ENCODE measurements at places on chromosomes 3 and 15. TPM values are rescaled to one million over a fixed set of nuclear protein-coding genes. Genes with fewer than 3 reads are reported as not detected.

SERPINI2 gene
- total RNA-seq, result not detected

GRCh38 chr3:107630779-107631178, 108.0 kb downstream of the BBX start:
- no peak for DNase-seq

- no peak for DNase-seq
Measured at GRCh38 chr15:59104602-59104911, 389 bp upstream of the CCNB2 start.

DNA sequence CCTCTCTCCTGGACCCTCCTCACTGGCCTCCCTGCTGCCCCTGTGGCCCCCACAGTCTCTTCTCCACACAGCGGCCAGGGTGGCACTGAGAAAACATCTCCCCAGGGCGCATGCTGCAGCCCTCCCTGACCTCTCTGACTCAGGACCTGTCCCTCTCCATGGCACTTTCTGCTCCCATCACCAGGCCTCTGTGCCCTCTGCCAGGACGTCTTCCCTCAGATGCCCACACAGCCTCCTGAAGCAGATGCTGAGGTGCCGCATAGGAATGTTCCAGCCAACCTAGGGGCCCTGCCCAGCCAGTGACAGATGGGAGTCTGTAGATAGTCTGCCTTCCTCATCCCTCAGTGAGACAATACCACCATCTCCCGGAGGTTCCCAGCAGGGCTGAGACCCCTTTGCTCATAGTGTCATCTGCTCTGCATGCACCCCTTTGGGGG, 8.7 kb downstream of the MYL3 start:
- DNase-seq, result no peak

DNA sequence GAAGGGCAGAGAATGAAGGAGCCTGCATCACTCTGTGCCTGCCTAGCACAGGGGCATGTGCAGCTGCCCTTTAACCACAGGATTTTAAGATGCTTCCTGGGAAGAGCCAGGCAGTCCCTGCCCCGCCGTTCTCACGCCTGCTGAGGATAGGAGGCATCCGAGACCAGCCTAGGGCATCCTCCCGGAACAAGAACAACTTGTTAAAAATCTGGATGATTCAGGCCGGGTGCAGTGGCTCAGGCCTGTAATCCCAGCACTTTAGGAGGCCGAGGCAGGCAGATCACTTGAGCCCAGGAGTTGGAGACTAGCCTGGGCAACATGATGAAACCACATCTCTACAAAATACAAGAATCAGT, 15.2 kb downstream of the NRROS start:
- peak; percentile 95 for DNase-seq

DNA sequence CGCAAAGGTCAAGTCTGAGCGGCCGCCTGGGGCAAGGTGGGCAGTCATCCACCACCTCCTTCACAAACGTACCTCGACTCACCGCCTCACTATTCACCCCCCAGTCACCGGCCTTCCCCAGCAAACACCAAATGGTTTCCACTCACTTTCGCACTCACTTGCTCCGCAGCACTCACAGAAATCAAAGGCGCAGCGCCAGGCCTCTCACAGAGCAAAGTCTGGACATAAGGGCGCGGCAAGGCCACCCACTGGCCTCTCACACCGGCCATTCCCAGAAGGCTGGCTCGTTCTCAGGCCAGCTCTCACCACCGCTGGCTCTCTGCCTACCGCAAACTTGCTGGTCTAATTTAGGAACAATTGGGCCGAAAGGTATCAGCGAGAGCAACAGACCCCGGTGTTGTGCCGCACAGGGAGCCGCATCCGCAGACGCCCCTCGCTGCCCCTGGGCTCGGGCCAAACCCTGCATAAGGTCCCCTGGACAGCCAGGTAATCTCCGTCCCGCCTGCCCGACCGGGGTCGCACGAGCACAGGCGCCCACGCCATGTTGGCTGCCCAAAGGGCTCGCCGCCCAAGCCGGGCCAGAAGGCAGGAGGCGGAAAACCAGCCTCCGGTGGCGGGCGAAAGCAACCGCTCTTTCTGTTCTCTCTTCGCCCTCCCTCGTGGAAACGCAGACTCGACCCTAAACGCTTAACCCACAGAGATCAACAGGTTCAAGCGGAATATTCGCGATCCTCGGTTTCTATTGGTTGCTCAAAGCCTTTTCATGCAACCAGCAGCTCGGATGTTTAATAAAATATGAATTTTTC, 2.9 kb downstream of the SHOX2 start:
- DNase-seq, result no peak

GRCh38 chr3:29494305-29495036, 213.6 kb downstream of the RBMS3 start:
- DNase-seq, result no peak

DNA sequence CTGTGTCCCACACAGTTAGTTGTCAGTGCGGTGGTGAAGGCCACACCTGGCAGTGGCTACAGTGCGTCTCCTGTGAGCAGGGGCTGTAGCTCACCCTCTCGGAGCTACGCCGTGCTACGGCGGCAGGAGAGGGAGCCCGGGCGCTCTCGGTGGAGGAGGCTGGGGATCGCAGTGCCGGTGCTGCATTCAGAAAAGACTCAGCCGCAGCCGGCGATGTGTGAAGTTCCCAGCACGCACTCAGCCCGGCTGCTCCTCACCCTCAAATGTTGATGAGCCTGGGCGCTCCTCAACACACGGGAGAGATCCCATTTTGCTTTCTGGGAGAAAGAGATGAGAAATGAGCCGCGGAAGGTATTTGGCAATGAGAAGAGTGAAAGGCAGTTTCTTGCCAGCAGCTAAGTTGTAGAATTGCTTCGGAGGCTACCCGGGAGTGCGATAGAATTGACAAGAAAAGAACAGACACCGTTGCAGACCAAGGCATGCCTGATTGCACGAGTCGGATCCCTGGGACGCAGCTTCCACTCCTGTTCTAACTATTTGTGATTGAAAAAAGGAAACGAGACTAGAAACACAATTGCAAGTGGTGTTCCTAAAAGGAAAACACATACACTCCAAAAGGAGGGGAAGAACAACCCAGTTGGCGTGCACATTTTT, at the start of gene UNC13C:
Gene UNC13C (plus strand): TSS at position 189 of the 654 bp plus-strand sequence. CDS start 34,463 bp downstream, outside the sequence.
- peak; percentile 2 for DNase-seq

PPP1R14D gene
- not detected for total RNA-seq

- DNase-seq, result no peak
Measured at GRCh38 chr3:192914848-192915247, 2.8 kb downstream of the MB21D2 start.

DNA sequence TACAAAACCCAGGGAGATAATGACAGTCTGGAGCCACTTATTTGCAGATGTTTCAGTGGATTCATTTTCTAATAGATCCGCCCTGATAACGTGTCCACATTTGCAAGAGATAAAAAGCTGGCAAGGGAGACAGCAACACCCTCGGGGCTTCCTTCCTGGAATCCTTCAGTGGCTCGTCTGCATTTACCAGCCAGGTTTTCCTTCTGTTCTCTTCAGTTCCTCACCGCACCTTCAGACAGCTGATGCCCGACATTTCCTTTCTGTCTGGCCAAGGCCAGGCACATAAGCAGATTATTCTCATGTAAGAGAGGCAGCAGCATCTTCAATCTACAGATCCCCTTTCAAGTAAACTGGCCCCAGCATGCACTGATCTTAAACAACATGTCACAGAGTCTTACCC, 56.2 kb upstream of the SPATA12 start:
- DNase-seq, result no peak
